Panc1 (cell line): ENCODE measurements at places on chromosomes 5 and 9. TPM values are rescaled to one million over a fixed set of nuclear protein-coding genes. Genes with fewer than 3 reads are reported as not detected.

DNA sequence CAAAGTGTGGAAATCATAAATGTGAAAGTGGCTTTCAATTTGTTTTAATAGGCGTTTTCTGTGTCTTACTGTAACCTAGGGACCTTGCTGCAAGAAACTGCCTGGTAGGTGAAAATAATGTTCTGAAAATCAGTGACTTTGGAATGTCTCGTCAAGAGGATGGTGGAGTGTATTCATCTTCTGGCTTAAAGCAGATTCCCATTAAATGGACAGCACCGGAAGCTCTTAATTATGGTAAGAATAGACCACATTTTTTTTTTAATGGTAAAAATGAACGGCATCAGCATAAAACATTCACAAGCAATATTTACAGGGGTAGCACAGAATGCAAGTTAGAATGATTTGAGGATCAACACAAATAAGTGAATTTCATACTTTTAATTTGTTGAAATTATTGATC, 229.1 kb downstream of the PJA2 start:
- DNase-seq: no peak

- no peak for DNase-seq
These were observed 141.4 kb upstream of the PANK3 start for GRCh38 chr5:168720575-168720974.

DNA sequence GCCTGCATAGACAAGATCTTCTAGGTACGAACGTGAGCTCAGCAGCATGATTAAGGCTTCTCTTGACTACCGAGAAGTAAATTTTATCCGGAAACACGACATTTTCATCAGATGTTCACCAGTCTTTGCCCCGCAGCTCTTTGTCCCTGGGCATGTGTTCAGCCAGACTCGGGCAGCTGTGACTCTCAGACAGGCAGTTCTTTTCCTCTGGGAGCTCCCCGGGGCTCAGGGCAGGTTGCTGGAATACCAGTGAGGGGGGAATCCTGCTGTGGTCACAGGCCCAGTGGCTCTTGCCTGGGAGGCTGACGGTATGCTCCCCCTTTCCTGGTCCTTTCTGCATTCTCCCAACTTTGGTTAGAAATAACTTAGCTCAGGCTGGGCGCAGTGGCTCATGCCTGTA, 186.1 kb downstream of the GNA14 start:
- DNase-seq: no peak

DNA sequence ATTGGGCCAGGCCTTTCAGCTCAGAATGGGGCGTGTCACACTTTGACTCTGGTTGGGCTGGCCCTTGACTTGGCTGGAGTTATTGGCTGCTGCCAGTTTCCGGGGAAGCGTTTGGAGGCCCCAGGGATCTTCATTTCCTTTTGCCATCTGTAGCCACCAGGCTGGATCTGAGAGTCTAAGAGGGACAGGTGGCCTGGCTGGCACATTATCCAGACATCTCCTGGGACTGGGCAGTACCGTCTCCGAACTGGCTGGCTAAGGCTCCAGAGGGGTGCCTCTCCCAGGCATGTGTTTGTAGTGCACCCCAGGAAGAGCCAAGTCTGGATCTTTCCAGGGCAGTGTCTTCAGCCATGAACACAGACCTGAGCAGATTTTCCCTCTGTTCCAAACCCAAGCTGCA, 9.7 kb upstream of the JADE2 start:
- no peak for DNase-seq

DNA sequence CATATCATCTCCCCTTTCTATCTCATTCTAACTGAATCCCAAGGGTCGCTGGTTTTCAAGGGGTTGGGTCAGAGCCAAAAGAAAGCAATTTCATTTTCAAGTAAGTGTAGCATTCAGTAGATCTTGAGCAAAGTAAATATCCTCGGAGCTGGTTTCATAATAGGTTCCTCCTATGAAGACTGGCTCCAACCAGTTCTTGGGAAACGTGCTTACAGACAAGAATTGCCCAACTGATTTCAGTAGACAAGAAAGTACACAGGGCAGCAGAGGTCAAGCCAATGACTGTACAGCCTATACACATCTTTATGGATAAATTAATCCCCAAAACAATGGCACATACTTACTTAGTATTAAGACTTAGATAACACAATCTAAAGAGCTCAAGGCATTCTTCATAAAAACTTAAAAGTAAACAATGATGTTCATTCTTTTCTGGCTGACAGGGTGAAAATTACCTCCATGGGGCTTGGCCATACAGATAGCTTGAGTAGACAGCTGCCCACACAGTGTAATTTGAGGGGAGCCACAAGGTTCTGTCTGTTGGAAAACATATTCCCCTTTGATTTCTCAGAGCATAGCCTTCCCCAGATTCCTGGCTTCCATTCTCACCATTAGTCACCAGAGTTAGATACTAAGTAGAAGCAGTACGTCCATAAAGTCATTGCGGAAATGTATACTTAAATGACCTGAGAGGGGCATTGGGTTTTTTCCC, 163.9 kb downstream of the ARRDC3 start:
- no peak for DNase-seq

The ADAMTS19 gene
- not detected for total RNA-seq
